ENCODE measurements at places on chromosomes 5 and 9.

DNA sequence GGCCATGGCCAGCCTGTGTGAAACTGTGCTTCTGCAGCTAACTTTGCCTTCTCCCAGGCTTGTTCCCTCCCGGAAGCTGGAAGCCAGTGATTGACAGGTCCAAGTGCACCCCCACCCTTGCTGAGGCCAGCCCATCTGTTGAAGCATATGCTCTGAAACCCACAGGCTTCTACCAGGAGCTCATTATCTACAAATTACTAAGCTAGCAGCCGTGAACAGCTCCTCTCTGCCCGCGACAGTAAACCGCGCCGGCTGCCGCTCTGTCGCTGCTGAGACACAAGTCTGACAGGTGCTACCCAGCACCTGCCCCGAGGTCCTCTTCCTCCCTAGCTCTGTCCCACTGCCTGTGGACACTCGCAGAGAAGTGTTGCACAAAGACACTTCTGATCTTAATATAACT lies 490.9 kb downstream of the GADD45G start:
- no peak for DNase-seq

DNA sequence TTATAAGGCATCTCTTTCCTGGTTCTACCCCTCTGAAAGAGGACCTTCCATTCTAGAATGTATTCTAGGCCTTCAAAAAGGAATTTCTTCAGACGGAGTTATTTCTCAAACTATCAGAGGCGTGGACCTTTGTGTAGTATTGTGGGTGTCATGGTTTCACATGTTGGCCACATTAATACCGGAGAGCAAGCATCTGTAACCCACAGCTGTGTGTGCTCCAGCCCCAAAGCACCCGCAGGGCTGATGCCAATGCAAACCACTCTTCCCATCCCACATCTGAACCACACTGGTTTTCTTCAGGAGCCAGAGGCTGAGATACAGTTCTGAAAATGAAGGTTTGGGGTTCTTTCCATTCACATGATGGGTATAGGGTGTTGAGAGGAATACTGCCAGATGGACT lies 127.1 kb downstream of the BNC2 start:
- DNase-seq, result no peak

DNA sequence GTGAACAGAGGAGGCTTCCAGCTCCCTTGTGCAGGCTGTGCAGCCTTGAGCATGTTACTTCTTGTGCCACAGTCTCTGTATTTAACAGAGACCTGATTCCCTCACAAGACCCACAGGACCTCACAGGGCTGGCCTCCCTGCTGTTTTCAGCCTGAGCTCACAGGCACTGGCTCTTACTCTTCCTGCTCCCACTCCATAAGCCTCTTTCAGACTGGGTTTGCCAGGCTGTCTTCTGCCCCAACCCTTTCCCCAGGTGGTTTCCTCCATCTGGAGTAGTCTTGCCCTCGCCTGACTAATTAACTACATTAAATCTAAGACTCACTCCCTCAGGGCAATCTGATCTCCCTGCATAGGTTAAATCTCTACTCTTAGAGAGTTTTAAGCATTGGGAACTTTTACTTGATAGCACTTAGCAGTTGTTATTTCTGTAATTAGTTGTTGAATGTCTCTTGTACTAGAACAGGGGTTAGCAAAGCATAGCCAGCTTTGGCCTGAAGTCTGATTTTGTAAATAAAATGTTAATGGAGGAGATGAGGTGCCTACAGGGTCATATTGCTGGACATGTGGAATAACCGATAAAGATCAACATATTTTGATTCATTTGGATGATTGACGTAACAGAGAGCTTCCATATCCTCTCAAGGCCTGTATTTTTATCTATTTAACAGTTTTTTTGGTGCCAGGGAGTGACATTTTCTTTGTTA lies 28.6 kb upstream of the SPATA31E1 start:
- no peak for DNase-seq

- DNase-seq, result no peak
These were observed 542 bp downstream of the GGTA1 start for GRCh38 chr9:121499177-121499426.

- DNase-seq, result no peak
These were observed 114.3 kb downstream of the MVB12B start for GRCh38 chr9:126440940-126441339.

GRCh38 chr5:100842080-100842479 lies 61.0 kb downstream of the ST8SIA4 start:
- no peak for DNase-seq

GRCh38 chr5:157559301-157559700 lies 16.3 kb downstream of the ADAM19 start:
- DNase-seq, result peak; percentile 76

DNA sequence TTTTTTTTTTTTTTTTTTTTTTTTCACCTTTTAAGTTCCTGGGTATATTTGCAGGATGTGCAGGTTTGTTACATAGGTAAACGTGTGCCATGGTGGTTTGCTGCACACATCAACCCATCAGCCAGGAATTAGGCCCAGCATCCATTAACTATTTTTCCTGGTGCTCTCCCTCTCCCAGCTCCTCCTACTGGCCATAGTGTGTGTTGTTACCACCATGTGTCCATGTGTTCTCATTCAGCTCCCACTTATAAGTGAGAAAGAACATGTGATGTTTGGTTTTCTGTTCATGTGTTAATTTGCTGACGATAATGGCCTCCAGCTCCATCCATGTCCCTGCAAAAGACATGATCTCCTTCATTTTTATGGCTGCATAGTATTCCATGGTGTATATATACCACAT lies 350.5 kb downstream of the MAN2A1 start:
- DNase-seq, result peak; percentile 21

DNA sequence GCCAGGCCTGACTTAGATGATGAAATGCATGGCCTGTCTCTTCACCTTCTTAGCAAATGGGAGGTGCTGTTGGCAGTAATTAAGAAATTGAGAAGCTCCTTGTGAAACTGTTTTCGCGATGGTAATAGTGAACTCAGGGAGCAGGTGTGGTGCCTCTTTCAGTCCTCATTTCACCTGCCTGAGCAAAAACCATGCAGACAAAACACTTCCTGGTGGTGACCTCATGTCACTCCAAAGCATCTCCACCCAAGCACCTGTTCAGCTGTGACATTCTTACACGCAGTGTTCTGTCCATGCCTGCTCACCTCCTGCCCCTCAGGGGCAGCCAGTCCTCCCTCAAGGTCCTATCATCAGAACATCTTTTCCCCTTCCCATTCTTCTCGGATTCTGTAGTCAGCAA lies 146.5 kb downstream of the CD180 start:
- DNase-seq, result no peak

GRCh38 chr9:87270221-87270847 lies 227.3 kb upstream of the DAPK1 start:
- peak; percentile 83 for DNase-seq

DNA sequence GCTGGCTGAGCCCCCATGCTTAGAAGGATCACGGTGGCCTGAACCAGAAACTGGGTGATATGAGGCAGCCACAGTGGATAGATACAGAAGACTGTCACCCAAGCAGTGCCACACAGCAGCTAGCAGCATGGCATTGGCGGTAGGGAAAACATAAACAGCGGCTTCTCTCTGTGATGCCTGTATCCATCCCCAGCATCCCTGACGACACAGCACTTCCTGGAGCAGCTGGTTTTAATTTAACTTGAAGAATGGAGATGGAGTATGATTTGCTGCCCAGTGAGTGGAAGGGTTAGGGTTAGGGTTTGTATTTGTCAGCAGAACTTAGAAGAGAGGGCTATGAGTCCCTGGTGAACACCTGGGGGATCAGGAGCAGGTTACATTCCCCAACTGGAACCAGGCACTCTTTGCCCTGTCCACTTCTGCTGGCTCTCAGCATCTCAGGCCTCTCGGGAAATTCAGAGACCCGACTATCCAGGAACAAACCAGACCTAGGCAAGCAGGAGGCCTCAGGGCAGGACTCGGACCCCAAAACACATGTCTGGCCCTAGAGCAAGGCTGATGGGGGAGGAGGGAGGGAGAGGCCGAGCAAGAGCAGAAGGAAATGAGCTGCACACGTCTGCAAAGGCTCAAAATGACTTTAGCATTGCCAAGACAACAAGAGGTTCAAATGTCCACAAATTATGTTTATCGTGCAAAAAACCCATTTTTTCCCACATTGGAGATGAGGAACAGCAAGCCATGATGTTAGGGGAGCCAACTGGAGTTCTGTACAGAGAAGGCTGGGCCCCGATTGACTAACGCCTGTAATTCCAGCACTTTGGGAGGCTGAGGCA lies 6.5 kb upstream of the GGTA1 start:
- DNase-seq, result no peak

DNA sequence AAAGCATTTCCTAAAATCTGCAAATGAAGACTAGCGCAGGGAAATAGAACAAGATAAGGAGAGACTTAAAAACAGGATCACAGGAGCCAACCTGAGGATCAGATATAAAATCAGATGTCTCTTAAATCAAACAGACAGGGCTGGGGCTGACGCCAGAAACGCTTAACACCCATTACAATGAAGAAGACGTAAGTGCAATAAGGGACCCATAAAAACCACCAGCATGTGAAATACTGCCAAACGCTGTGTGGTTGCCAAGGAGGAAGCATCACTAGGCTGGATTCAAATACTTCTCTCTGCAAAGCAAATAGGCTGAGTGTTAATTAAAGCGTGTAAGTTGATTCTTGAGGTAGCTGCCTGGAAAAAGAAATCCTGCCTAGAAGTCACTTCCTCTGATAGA lies 74.4 kb upstream of the ATP10B start:
- no peak for DNase-seq

DNA sequence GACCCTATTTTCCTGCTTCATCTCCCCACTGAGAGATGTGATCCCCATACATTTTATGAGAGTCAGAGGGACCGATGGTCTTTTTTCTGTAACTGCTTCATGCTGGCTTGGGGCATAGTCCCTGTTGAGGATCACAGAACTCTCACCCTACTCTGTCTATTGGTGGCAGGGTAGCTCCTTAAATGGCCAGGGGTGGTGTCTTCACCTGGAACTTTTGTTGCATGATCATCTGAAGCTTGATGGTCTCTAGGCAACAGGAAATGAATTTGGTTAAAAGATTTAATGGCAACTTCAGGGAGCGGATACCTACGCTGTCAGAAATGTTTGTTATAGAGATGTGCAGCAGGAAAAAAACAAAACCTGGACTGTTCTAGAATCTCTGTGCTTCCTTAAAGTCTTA lies 87.0 kb upstream of the GLIS3 start:
- DNase-seq, result no peak

GRCh38 chr5:34035756-34036155 lies 7.3 kb downstream of the C1QTNF3 start:
- no peak for DNase-seq

- DNase-seq, result no peak
These were observed 21.2 kb upstream of the OLFM1 start for GRCh38 chr9:135066291-135066690.

GRCh38 chr9:94720846-94721549 lies 5.5 kb upstream of the AOPEP start:
- DNase-seq, result no peak

- DNase-seq, result no peak
These were observed 113.9 kb downstream of the FGF1 start for GRCh38 chr5:142572006-142572405.
